Hippocampal formation (tissue), 2 donors: ENCODE measurements at places on chromosomes 11 and 22.

DNA sequence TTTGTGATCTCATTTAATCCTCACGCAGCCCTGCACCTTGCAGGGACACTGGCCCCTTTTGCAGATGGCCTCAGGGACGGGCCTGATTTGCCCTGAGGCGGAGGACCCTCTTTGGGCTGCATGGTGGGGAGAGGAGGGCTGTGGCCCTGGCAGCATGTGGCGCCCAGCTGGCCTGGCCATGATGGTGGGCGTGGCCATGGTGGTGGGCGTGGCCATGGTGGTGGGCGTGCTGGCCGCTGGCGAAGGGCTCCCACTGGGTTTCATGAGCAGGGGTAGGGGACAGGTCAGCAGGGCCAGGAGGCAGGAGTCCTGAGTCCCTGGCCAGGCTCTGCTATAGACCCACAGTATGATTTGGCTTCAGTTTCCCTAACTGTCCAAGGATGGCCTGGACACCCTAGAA, 13.1 kb downstream of the WNT11 start:
- no peak for DNase-seq

DNA sequence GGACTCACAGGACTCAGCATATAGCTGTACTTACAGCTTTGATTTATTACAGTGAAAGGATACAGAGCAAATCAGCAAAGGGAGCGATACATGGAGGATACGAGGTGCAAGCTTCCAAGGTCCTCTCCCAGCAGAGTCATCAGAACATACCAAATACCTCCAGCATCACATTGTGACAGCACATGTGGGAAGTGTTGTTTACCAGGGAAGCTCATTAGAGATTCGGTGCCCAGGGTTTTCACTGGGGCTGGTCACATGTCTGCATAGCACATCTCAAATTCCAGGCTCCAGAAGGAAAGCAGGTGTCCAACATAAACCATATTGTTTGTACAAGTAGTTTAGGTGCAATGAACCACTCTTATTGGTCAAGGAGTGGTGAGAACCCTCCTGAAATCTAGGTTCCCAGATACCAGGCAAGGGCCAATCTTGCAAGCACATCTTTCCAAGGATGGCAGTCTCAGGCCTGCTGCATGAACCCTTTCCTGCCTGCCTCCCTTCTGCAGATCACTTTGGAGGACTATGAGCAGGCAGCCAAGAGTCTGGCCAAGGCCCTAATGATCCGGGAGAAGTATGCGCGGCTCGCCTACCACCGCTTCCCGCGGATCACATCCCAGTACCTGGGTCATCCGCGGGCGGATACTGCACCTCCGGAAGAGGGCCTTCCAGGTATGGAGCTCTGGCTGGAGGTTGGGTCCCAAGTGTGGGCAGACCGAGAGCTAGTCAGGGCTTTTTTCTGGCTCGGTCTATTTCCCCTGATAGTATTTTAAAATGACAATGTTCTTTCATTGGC, 26.7 kb downstream of the AMPD3 start:
- DNase-seq, result no peak

- DNase-seq, result peak; percentile 66
Measured at GRCh38 chr11:123062892-123063825, 1.2 kb upstream of the HSPA8 start.

DNA sequence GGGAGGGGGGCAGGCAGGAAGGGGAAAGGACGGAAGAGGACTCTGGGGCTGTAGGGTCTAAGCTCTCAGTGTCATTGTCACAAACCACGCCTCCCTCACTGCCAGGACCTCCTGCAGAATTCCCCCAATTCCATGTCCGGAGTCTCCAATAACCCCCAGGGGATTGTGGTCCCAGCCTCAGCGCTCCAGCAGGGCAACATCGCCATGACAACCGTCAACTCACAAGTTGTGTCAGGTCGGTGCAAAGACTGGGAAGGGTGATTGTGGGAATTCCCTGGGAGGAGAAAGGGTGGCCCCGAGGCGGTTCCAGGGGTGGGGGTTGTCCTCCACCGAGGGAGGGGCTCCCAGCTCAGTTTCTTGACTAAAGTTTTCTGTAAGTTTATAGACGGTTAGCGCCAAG, 86.0 kb downstream of the FEZ1 start:
- no peak for DNase-seq

DNA sequence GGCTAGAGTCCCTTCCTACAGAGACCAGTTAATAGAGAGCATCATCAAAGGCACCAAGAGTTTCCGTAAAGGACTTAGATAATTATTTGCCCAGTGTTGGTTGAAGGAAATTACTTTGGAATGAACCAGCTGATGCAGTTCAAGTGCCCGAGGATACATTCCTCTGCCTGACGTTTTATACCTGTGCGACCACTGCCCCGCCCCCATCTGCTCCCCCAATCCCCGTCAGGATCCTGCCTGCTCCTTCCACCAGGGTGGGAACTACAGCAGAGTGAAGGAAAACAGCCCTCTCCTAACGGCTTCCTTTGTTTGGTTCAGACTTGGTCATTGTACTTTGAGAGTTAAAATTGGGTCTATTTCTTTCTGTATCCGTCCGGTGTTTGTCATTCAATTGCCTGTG, 761.5 kb downstream of the NTM start:
- no peak for DNase-seq

DNA sequence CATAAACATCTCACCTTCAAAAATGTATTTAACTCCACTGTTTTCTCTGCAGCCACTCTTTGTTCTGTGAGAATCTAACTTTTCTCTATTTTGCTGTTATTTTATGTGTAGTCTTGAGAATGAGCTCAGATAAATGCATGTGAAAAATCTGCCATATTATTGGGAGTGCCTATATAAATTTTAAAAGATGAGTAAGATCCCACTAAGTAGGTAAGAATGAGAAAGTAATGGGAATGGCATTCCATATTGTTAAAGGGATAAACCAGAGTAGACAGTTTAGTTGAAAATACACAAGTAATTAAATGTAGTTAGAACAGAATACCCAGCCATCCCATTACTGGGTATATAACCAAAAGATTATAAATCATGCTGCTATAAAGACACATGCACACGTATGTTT, 817.2 kb downstream of the FAM181B start:
- no peak for DNase-seq

DNA sequence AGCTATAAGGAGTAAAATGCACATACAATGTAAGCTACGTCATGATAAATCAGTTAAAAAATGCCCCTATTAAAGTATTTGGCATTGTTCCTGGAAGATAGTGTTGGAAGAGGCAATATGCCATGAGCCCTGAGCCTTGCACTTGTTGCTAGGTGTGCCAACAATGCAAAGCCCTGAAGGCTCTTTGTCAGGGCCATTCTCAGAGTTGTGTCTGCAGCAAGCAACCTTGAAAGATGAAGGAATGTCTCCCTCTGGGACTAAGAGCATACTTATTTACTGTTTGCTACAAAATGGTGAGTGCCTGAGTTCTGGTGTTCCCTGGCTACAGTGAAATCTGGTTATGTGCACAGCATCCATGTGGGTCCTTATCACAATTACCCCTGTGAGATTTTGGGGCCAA, 322.3 kb upstream of the FAT3 start:
- DNase-seq, result no peak

GRCh38 chr22:37643225-37643847, 3.9 kb downstream of the SH3BP1 start:
- peak; percentile 74 for DNase-seq

- DNase-seq, result no peak
Measured at GRCh38 chr11:119461229-119461963, 38.4 kb upstream of the THY1 start.

DNA sequence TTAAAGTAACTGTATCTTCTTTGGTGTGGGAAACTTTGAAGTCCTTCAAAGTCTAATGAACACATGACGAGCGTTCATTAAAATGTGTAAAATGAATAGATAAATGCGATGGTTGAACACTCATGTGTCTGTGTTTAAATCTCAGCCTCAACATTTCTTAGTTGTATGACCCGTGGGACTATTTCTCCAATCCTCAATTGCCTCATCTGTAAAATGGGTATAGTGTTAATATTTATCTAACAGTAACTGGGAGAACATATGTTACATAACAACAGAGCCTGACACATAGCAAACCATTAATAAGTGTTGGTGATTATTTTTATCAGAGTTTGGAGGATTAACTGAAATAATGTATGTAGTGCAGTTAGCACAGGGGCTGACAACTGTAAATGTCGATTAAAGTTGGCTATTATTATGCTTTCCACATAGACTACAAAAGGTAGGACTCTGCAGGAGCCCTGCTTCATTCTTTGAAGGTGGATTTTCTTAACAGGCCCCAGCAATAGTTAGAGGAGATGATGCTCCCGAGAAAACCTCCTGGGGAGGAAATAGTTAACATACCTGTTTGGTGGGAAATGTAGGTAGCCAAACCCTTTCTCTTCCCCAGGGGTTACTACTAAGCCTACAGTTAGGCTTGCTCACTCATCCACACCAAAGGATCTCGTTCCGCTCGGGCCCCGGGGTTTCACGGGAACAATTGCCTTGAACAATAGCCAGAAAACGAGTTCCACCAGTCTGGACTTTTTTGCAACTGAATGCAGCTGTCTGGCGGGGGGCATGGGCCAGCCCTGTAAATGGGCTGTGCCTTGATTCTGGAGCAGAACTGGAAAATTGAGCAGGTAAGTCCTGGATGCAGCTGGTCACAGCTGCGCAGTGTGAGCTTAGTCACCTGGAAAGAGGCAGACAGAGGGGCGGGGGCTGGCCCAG, 133.4 kb downstream of the DBX1 start:
- DNase-seq, result no peak

DNA sequence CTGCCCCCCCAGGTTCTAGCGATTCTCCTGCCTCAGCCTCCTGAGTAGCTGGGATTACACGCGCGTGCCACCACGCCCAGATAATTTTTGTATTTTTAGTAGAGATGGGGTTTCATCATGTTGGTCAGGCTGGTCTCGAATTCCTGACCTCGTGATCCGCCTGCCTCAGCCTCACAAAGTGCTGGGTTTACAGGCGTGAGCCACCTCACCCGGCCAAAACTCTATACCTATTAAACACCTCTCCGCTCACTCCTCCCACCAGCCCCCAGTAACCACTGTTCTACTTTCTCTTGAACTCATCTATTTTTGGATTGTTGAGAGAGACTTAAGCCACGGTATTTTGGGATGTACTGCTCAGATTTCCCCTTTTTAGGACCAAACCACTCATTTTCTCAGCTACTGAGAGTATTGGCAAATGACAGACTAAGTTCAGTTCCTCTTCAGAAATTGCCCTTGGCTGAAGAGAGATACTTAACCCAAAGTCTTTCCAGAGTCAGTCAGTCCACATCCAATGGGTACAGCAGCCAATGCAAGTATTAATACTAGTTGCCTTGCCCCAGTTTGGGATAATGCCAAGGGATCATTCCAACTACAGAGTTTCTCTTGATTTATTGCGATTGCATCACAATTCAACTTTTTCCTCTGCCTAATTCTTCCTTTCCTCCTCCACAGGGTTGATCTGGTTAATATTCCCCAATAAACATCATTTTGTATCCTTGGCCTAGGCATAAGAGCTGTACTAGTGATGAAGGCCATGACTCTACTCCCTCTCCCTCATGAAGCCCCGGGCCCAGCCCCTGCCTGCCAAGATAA, 36.8 kb upstream of the CSTF3 start:
- no peak for DNase-seq

DNA sequence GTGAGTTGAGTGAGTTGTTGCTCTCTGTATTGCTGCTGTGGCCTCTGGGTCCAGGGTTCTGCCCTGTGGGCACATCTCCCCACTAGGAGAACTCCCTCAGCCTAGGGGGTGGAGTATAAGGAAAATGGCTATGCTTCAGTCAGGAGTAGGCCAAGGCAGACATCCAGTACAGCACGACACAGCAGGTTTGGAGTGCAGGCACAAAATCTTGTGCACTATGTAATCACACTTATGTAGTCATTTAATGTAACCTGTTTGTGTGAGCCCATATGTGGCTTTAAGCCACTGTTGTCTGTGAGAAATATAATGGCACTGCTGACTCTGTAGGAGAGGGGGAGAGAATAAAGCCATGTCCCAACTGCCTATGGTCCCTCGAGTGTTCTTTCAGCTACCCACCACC, 90.1 kb downstream of the CCDC83 start:
- DNase-seq, result no peak

- DNase-seq, result no peak
Measured at GRCh38 chr11:31799435-31800397, 11.4 kb downstream of the PAX6 start.

- no peak for DNase-seq
Measured at GRCh38 chr11:64360448-64360921, 1.5 kb downstream of the RPS6KA4 start.

GRCh38 chr11:8283465-8284230, 20.0 kb upstream of the LMO1 start:
- peak; percentile 21 for DNase-seq

DNA sequence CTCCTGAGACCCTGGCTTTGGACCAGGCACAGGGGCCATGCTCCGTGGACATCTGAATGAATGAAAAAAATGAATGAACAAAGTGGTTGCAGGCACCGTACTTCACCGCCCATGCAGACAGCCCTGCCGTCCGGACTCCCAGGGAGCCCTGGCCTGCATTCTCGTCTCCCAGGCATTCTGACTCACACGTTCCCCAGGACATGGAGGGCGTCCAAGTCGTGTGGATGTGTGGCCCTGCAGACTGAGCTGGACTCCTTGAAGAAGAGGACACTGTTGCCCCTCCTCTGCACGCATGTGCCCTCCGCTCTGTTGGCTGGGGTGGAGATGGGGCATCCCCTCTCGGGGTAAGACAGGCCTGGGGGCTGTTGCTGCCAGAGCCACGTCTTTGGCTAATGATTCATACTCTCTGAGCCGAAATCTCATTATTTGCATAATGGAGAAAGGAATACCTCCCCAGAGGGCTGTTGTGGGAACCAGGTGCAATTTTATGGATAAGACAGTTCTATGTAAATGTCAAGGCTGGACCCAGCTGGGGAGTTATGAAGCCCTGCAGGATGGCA, 49.7 kb downstream of the RTL6 start:
- peak; percentile 6 for DNase-seq

GRCh38 chr11:32987851-32988250, 27.8 kb upstream of the DEPDC7 start:
- DNase-seq, result no peak

DNA sequence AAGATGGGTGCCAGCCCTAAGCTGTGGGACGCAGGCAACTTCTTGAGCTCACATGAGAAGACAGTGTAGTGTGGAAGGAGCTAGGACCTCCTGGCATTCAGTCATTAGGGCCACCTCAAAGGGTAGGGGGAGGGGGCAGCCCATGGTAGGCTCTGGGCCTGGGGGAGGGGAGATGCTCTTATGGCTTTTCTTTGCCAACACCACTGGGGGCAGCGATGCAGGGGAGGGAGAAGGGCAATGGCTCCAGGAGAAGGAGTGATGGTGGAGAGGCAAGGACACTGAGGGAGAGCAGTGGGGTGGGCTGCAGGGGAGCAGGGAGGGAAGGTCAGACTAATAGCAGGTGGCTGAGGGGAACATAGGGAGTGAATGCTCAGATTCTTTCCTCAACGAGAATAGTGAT, 63.3 kb upstream of the SUSD2 start:
- no peak for DNase-seq

GRCh38 chr11:76724171-76724768, 53.7 kb upstream of the LRRC32 start:
- DNase-seq, result no peak

DNA sequence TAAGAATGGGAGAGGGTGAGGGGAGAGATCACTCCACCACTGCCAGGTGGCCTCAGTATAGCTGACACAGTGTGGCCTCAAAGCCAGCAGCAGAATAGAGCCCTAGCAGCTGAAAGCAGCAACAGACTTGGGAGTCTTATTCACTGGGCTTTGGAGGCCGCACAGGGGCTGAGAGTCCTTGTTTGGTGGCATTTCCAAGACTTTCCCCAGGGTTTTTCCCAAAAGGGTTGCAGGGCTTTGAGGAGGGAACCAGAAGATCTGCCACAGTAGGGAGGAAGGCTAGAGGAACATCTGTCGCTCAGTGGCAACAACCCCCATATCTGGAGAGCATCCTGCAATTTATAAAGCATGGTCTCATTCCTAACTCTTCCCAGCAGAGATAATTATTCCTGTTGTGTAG, 35.0 kb upstream of the RCN1 start:
- no peak for DNase-seq

GRCh38 chr22:22773979-22774604, 113.5 kb upstream of the IGLL5 start:
- DNase-seq, result peak; percentile 1
